Breast epithelium (tissue), 4 donors: ENCODE measurements at places on chromosomes 5 and 9.

DNA sequence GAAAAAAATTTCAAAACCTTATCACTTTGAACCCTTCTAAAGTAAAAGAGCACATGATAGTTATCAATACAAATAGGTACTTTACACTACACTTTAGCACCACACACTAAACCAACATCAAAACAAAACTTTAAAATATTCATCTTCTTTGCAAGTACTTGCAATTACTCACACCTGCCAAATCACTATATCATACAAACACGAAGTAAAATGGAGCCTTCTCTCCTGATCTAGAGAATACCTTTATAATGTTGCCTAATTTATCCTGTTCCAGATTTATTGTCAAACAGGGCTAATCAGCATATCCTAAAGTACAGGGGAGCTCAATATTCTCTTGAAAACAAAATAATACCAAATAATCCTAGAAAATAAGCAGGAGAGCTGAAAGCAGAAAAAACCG lies 3.0 kb downstream of the RNF145 start:
- DNase-seq: no peak

GRCh38 chr9:135978642-135979546 lies 17.7 kb upstream of the UBAC1 start:
- no peak for DNase-seq

GRCh38 chr9:95874989-95875304 lies 544 bp upstream of the ERCC6L2 start:
- DNase-seq: peak; percentile 65

- no peak for DNase-seq
These were observed 141.1 kb upstream of the IRX2 start for GRCh38 chr5:2892466-2893000.

DNA sequence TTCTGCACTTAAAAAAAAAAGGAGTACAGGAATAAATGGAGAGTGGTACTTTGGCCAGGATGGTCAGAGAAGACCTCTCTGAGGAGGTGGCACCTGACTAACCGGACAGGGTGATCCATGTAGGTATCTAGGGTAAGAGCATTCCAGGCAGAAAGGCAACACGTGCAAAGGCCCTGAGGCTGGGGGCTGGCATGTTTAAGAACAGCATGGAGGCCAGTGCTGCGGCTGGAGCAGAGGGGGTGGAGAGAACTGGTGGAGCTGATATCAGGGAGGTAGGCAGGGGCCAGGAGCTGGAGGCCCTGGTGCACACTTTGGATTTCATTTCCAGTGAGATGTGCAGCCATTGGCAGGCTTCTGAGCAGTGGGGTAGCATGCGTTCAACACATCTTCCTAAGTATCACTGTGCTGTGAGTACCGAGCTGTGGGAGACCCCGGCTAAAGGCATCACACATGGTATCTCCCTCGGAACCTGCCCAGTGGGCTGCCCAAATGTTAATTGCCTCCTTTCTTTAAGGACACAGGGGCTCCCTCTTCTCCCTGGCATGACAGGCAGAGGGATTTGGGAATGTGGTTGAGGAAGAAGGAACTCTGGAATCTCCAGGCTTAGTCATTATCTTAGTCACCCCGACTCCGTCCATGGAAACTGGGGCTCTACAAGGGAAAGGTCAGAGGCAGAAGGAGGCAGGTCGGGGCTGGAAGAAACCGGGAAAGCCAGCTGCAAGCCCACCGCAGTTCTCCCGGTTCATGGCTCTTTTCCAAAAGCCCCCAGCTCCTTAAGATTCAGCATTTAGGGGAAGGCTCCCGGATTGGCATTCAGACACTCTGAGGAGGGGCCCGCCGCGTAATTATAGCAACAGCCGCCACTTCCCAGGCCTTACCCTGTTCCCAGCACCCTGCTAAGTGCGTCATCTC lies 18.6 kb downstream of the SLC6A7 start:
- no peak for DNase-seq

DNA sequence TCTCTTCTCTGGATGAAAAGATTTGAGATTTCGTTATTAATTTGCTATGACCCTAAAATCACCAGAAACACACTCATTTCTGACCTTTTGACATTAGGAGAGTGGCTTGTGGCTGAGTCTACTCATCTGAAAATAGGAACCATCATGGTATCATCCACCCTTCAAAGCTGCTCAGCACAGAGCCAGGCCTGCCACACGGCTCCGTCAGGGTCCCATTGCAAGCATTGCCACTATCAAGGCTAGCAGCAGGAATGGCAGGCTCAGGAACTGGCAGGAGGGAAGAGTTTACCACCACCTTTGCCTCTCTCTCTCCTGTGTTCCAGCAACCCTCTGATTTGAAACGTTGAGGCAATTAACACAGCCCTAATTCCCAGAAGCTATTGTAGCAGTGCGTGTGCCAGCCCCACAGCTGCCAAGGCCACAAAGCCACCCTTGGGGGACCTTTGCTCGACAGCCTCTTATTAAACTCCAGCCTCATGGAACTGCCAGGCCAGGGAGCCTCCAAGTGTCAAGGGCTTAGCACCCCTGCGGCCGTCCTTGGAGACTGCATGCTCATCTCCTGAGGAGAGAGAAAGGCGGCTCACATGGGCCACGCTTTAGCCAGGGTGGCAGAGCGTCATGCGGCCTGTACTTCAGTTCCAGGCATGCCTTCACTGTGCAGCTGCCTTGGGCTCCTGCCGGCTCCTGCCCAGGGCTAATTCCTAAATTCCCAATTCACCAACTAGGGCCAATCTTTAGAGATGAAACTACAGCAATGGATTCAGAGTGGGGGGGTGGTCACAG lies 145.9 kb downstream of the ROR2 start:
- peak; percentile 26 for DNase-seq

DNA sequence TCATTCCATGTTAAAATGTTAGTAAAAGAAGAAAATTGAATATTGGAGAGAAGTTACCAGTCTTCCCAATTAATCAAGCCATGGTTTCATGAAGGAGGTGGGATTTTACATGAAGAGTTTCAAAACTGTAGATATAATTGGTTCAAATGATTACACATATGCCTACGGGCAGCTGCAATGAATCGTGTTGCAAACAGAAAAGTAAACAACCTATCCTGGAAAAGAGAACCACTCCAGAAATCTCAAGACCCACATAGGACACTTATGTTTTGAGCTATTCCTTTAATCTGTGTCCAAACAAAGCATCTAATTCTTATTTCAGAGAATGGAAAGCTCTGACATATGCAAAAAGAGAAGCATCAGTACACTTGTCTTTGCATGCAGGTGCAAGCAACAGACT lies 340.2 kb downstream of the NDUFS4 start:
- DNase-seq: no peak

- DNase-seq: no peak
These were observed 67.7 kb upstream of the CCL21 start for GRCh38 chr9:34777666-34778065.

- no peak for DNase-seq
These were observed 9.7 kb downstream of the NIPAL4 start for GRCh38 chr5:157469687-157470086.

DNA sequence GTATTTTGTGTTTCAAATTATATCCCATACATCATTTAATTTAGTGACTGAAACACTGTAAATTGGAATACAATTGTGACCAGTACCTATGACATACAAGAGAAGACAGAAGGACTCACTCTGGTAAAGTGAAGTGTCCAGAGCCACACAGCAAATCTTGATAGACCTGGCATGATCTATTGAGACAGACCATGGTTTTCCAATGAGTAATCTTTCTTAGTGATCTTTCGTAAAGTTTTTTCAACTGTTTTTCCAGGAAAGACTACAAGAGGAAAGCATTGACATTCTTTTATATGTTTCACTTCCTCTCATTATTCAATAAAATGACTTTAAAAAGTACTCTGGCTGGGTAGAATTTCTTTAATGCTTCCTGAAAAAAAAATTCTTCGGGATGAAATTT lies 43.3 kb upstream of the ALDH1A1 start:
- no peak for DNase-seq

GRCh38 chr5:43065948-43066798 lies 26.1 kb upstream of the ANXA2R start:
- peak; percentile 66 for DNase-seq

GRCh38 chr9:131273856-131274673 lies 2.2 kb downstream of the FAM78A start:
- DNase-seq: no peak

DNA sequence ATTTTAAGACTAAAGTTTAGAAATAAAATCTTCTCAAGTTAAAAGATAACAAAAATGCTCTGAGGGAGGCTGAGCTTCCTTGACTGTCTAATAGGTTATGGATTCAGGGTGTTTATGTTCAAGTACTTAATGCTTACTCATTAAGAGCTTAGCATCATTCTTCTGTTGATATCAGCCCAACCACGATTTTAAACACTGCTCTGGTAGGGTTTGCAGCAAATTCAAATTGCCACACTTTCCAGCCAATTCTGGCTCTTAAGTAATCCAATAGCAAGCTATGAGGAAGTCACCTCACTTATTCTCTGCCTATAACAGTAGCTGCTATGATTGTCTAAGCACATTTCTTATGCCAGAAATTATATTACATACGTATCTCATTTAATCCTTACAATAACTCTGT lies 191.0 kb upstream of the KIF2A start:
- DNase-seq: no peak

GRCh38 chr9:3804103-3804502 lies 278.3 kb upstream of the RFX3 start:
- no peak for DNase-seq

DNA sequence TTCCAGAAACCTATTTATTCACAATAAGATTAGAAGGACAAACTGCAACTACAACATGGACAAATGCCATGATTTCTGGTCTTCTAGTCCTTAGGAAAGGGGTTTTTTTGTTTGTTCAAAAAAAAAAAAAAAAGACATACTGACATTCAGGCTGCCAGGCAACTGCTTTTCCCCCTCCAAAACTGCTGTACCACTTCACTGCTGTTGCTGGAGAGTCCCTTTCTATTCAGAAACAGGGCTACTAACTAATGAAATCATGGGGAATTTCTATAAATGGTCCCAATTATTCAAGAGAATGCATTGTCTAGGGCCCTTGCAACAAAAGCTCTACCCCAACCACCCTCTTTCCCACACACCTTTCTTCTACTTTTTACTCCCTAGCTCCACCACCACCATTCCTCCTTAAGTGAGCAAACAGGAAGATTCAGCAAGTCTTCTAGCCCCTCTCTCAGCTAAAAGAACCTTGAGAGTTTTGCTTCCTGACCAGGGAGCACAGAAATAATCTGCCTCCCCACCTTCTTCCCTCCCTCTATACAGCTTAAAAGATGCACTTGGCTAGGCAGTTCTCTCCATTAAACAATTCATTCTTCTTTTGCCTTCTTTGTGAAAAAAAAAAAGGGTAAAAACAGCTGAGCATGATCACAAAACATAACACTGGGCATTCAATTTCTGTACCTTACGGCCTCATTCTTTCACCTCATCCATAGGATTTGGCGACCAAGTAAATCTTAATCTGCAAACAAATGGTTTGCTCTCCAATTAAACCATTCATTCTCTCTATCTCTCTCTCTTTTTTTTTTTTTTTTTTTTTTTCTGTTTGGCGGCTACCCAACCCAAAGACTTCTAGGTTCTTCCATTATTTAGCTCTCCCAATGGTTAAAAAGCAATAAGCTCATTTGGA lies 13.8 kb downstream of the ZNF608 start:
- no peak for DNase-seq

GRCh38 chr9:77949751-77950436 lies 81.7 kb downstream of the GNAQ start:
- no peak for DNase-seq

DNA sequence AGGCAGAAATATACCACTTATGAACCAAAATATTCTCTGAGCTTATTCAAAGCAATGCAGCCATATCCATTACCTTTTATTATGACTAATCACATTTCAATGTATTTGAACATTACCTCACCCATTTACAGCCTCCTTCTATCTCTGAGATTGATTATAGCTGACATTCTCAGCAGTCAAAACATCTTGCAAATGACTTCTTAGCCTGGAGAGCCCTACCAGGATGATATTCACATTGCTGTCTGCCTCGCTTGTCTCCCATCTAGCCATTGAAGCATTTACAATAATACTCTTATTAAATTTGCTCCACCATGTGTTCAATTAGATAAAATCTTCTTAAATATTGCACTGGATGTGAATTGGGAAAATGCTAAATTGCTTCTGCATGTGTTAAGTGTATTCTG lies 1879.9 kb upstream of the ACO1 start:
- no peak for DNase-seq

DNA sequence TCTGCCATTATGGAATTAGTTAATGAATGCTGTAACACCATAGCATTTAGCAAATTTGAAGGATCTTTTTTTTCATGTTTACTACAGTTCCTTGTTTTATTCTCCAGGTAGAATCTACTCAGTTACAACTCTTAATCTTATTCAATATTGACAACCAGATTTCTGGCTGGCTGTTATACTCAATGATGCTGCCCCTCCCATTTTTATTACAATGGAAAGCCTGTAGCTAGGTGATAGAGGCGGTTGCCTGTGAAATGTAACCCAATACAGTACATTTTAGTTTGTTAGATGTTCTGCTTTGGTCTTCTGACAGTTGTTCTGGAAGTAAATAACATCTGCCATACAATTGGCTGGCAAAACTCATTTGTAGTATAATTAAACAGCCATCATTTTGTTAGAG lies 294.2 kb downstream of the DMRTA1 start:
- no peak for DNase-seq
